ENCODE measurements at places on chromosomes 1 and 21. TPM values are rescaled to one million over a fixed set of nuclear protein-coding genes. Genes with fewer than 3 reads are reported as not detected.

WDR64 gene
- polyA plus RNA-seq, result not detected

CLDN17 gene
- polyA plus RNA-seq, result not detected

FCRL4 gene
- not detected for polyA plus RNA-seq

KRTAP19-1 gene
- polyA plus RNA-seq, result not detected

- no peak for DNase-seq
These were observed 176.5 kb upstream of the PLXNA2 start for GRCh38 chr1:208420696-208421095.

DNA sequence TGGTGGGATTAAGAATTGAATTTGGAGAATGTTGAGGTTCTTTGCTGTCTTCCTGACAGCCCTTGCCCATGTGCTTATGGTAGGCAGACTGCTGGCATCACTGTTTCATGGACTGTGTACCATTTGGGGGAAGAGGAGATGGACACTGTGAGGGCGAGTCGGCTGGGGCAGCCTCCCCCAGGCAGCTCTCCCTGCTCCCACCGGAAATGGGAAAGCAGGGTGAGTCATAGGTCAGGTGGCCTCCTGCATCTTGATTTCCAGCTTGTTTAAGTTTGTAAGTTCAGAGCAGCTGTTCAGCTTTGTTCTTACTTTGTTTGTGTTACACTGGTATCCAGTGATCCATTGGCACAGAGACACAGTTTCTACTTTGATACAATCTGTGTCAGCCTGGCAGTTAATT is 87.2 kb upstream of the CNIH3 start:
- no peak for DNase-seq

DNA sequence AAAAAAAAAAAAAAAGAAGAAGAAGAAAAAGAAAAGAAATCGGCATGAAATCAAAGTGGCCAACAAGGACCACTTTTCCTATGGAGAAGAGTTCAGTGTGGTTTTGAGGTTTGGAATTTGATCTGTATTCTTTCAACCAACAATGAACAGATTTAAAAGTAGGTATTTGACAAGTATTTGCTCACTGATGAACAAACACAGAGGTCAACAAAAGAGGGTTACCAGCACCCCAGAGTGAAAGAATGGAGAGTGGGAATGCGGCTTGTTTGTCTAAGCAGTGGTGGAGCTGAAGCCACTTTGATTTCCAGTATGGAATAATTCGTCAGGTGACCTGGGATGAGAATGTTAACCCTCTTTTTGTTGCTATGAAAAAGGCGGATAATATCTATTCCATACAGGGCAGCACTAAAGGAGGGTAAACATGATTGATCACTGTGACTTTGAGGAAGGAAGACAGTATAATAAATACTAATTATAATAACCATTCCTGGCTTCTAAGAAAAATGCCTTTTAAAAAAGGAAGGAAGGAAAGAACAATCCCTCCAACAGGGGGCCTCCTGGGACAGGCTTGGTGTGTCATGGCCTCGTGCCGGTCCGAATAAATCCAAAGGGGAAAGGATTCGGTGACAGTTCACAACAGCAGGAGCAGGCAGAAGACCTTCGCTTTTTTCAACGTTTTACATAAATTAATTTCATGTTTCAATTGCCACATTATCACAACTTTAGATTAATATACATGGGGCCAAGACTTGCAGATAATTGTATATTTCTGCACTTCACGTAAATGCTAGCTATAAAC is 37.2 kb upstream of the SIM2 start:
- DNase-seq, result no peak

GRCh38 chr1:45375104-45376090 is 35.2 kb upstream of the MUTYH start:
- DNase-seq, result no peak

GRCh38 chr1:157438146-157438545 is 114.2 kb downstream of the FCRL5 start:
- DNase-seq, result no peak

DNA sequence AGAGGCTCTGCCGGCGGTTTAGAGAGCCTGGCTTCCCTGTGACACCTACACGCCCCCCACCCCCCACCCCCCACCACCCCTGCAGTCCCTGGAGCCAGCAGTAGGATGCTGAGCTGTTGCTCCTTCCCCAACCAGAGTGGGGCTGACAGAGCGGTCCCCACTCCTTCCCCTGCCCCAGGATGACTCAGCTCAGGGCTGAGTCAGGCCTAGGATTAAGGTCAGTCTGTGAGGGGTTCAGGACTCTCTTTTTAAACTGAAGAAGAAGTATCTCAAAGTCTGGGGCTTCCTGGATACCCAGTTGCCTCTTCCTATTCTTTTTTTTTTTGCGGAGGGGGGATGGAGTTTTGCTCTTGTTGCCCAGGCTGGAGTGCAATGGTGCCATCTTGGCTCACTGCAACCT is 19.1 kb downstream of the DMBX1 start:
- DNase-seq, result no peak

GRCh38 chr1:71166178-71167173 is 85.6 kb upstream of the ZRANB2 start:
- DNase-seq, result no peak

DNA sequence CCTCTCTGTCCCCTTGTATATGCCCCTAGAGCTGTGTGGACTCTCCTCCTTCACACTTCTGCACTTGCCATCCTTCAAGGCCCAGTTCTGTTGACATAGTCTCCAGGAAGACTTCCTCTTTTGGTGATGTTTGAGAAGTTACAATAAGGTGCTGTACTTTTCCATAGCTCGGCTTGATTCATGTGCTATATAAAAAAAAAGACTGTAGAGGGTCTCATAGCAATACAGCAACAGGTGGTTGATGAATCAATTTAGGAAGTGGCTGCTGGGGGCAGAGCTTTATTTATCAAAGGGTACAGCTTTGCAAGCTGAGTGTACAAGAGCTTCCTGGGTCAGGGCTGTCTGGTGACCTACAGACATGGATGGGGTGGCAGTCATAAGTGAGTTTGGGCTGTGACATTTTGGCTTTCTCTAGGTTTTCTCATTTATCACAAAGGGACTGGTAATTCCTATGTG is 102.7 kb downstream of the RUNX1 start:
- peak; percentile 36 for DNase-seq

GRCh38 chr1:89525169-89525855 is 683 bp downstream of the LRRC8B start:
- DNase-seq, result peak; percentile 58
